Uterus (tissue), 4 donors: ENCODE measurements at places on chromosomes 16 and 17. TPM values are rescaled to one million over a fixed set of nuclear protein-coding genes. Genes with fewer than 3 reads are reported as not detected.
A peak's percentile ranks its signal among the peaks of the same experiment; 100 is the strongest.

SRCIN1 gene
- not detected for total RNA-seq

SGCA gene
- 19.6 TPM for total RNA-seq

TAF1C gene
- total RNA-seq, result 36.7 TPM

CTRL gene
- total RNA-seq, result 1.0 TPM

DNAI2 gene
- total RNA-seq, result not detected

SPN gene
- 0.83 TPM for total RNA-seq

GRCh38 chr17:57665128-57665527 is 80.0 kb downstream of the CCDC182 start:
- DNase-seq, result no peak
- no peak overlapping the region for H3K27ac ChIP-seq
- no peaks in the 10 kb centered on the region for H3K4me1 ChIP-seq
- H3K36me3 ChIP-seq, result no peaks in the 10 kb centered on the region
- no peaks in the 10 kb centered on the region for H3K27me3 ChIP-seq
- H3K4me3 ChIP-seq, result no peak overlapping the region

DNA sequence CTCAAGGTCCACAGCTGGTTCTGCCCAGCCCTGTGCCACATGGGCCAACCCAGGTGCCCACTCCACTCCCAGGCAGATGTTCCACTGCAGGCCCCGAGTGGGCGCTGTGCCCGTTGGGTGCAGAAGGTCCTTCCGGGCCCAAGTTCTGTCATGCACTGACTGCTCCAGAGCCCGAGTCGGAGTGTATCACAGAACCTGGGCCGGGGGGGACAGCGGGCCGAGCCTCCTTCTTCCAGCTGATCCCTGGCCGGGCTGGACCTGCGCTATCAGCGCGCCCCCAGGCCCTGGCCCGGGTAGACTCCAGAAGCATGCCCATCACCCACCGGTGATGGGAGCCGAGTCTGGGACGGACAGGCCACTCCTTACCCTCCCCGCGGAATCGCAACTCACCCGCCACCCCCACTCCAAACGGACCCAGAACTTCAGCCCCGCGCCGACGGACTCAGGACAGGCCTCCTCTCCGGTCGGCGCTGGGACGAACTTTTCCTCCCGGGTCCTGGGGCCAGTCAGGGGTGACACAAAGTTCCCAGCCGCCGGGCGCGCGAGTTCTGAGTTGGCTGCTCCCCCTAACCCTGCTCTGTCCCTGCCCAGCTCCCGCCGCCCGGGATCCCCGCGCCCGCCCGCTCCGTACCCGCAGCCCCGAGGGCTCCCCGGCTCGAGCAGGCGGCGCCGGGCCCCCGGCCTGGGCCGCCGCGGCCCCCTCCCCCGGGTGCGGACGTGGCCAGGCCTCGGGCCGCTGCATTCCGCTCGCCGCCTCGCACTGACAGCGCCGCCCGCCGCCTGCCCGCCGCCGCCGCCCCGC is at the start of gene COPZ2:
Gene COPZ2, minus strand, starts transcription at position 762 of the 802 bp plus-strand sequence. Its CDS starts 20 bp downstream, at position 742.
- H3K4me3 ChIP-seq, result peak within 1 kb of the TSS; percentile 45
- no peaks in the 10 kb centered on the region for H3K36me3 ChIP-seq
- H3K27ac ChIP-seq, result peak within 1 kb of the TSS; percentile 80
- H3K27me3 ChIP-seq, result no peaks in the 10 kb centered on the region

DNA sequence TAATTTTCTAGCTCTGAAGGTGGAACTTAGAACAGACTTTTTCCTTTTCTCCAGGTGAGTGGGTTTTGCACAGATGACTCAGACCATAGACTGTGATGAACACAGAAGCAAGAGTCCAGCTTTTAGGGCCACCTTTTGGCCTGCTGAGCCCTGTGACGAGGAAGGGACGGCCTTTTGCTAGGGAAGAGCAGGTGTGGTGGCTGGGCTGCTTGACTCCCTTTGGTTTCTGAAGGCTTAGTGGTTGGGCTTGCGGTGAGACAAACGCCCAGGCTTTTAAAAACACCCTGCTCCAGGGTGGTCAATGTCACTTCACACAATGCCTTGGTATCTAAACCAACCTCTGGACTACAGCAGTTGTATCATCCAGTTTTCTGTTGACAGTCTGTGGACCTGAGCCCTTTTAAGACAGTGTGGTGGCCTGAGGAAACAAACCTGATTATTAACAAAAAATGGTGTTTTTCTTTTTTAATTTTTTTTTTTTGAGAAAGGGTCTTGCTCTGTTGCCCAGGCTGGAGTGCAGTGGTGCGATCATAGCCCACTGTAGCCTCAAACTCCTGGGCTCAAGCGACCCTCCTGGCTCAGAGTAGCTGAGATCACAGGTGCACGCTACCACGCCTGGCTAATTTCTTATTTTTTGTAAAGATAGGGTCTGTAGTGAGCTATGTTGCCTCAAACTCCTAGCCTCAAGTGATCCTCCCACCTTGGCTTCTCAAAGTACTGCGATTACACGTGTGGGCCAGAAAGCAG is 134.0 kb downstream of the SNX29 start:
- DNase-seq, result no peak
- no peaks in the 10 kb centered on the region for H3K27me3 ChIP-seq
- H3K36me3 ChIP-seq, result no peaks in the 10 kb centered on the region
- H3K27ac ChIP-seq, result no peak overlapping the region
- H3K4me3 ChIP-seq, result no peak overlapping the region
- no peaks in the 10 kb centered on the region for H3K4me1 ChIP-seq

DNA sequence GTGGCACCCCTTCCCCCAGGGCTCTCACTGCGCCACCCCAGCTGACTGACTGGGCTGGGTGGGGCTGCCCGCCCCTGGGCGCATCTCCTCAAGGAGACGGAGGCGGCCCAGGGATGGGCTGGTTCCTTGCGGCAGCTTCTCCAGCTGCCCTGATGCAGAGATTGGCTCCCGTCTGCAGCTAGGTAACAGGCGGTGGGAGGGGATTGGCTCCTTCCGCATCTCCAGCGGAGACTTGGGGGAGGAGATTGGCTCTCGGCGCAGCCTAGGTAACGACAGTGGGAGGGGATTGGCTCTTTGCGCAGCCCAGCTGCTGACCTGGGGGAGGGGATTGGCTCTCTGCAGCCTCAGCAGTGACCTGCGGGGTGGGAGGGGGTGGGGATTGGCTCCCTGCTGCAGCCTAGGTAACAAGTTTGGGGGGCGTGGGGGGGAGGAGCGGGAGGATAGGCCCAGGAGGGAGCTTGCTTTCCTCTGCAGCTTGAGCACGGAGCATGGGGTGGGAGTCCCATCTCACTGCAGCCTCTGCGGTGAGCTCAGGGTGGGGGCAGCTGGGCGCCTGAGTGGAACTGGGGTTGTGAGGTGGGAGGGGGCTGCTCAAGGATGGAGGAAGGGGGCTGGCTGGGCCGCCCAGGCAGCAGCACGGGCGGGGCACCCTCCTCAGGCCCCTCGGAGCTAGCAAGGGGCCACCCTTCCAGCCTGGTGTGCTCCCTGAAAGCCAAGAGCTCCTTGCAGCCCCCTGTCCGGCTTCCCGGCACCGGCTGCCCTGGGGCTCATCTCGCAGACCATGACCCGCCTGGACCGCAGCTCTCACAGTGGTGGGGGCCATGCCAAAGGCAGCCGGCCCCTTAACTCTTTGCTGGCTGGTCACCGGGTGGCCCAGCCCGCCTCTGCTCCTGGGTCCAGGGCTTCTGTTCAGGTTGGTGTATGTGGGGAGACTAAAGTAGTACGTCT is 6.4 kb downstream of the NFE2L1 start:
- H3K4me1 ChIP-seq, result peaks cover 13% of the 10 kb centered on the region
- no peaks in the 10 kb centered on the region for H3K27me3 ChIP-seq
- peak; percentile 87 for DNase-seq
- no peaks in the 10 kb centered on the region for H3K36me3 ChIP-seq
- H3K27ac ChIP-seq, result peak overlapping the region; percentile 98
- H3K4me3 ChIP-seq, result peak overlapping the region; percentile 33

GRCh38 chr16:67150833-67151396 is at the start of gene B3GNT9:
TSS of gene B3GNT9 (minus strand) at chr16:67150998. CDS start at chr16:67150485, 513 bp downstream.
- no peaks in the 10 kb centered on the region for H3K4me1 ChIP-seq
- H3K4me3 ChIP-seq, result peak within 1 kb of the TSS; percentile 60
- peak within 1 kb of the TSS; percentile 80 for H3K27ac ChIP-seq
- H3K27me3 ChIP-seq, result no peaks in the 10 kb centered on the region
- peak; percentile 78 for DNase-seq

GRCh38 chr17:75024686-75025397 is 12.4 kb downstream of the MRPL58 start:
- H3K4me3 ChIP-seq, result no peak overlapping the region
- no peak for DNase-seq
- H3K27ac ChIP-seq, result no peak overlapping the region
- no peaks in the 10 kb centered on the region for H3K4me1 ChIP-seq
- no peaks in the 10 kb centered on the region for H3K36me3 ChIP-seq

DNA sequence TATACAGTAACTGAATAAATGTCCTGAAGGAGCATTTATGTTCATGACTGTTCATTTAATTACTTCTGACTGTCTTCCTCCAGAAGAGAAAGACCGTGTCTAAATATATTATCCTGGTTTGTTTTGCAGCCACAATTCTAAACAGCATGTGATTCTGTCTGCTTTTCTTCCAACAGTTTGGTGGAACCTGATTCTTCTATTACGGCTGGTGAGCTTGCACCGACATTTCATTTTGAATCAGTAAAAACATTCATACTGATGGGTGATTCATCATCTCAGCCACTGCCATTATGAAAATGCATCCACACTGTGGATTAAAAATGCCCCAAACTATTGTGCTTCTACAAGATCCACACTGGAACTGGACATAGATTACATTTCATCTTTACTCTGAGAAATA is 16.9 kb downstream of the KNOP1 start:
- H3K4me3 ChIP-seq, result no peak overlapping the region
- H3K27me3 ChIP-seq, result no peaks in the 10 kb centered on the region
- peak overlapping the region; percentile 68 for H3K27ac ChIP-seq
- peaks cover 4% of the 10 kb centered on the region for H3K4me1 ChIP-seq
- no peaks in the 10 kb centered on the region for H3K36me3 ChIP-seq
